ENCODE measurements at places on chromosomes 4 and X. TPM values are rescaled to one million over a fixed set of nuclear protein-coding genes. Genes with fewer than 3 reads are reported as not detected.

GRCh38 chr4:105414316-105414715 is 59.5 kb downstream of the PPA2 start:
- DNase-seq, result no peak

DNA sequence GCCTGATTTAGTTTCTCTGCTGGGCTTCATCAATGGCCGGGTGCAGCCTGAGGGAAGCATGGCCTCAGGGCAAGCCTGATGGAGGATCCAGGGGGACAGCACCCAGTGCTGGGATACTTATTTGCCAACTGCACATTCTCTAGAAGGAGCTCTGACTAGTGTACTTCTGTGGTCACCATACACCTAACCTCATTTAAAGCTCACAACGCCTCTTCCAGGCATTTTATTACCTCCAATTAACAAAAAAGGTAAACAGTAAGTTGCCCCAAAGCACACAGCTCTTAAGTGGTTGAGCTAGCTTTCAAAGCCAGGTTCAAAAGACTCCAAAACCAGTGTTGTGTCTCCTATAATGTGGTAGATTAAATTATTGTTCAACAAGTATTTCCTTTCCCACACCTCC is 26.8 kb upstream of the ATXN3L start:
- DNase-seq, result no peak

DNA sequence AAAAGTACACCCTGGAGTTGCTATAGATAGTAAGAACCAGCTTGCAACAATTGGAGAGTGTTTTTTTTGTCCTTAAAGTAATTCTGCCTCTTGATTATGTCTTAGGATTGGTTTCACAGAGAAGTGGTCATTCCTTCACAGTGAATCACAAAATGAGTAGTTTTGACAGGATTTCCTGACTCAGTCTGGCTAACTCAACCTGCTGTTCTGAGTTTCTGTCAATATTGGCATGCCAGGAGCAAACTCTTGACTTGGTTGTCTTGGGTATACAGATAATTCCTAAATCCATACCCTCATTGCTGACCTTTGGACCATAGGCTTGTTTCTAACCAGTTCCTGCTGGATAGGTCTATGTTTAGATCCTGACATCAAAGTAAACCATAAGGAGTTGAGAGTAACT is 9.4 kb downstream of the FHIP1A start:
- DNase-seq, result no peak

DNA sequence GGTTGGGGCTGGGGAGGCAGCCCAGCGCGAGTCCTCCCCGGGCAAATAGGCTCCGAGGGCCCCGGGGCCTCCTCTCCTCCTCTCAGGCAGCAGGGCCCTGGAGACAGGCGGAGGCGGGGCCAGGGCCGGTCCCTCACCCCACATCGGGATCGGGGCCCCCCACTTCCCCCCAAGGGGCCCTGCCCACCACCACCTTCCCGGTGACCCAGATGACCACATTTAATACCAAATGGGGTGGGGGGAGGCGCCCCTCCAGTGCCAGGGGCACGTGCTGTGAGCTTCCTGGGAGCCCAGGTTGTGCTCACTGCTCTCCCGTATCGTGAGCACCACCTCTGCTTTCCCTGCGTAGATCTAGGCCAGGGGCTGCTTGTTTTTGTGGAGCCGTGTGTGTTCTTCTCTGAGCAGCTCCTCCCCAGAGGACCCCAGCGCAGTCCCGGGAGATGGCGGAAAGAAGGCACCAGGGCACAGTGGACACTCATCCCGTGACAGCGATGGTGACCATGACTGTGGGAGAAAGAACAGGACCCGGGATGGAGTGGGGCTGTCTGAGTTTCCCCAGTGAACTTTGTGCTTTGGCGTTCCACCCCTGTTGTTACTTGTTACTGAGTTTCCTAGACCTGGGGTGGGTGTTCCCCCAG is 2.1 kb downstream of the PNMA6A start:
- no peak for DNase-seq

GRCh38 chrX:50202539-50202938 is 1.7 kb upstream of the AKAP4 start:
- no peak for DNase-seq

DNA sequence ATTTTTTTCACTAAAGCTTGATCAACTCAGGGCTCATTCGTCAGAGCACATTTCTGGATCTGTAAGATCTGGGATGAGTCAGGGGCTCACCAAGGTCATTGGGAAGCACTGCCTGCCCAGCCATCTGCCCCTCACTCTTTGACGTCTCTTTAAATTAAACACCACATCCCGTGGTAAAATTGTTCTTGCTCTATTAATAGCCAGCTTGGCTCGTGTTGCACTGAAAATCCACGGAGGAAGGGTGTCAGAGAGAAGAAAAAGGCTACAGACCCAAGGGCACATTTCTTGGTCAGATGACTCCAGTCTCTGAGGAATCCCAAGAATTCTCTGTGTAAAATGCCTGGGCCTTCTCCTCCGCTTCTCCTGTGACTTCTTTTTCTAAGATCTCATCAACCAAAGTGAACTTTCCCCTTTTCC is 45.7 kb upstream of the GATB start:
- no peak for DNase-seq

GRCh38 chrX:130831347-130831722 is 71.7 kb downstream of the ENOX2 start:
- DNase-seq, result no peak

The DAPP1 gene
- 0.85 TPM for polyA plus RNA-seq

The DCAF8L2 gene
- polyA plus RNA-seq, result not detected

The TRIM61 gene
- 3.8 TPM for polyA plus RNA-seq

The PNMA6A gene
- 7.0 TPM for polyA plus RNA-seq

The ZCCHC12 gene
- 1.4 TPM for polyA plus RNA-seq

The SCML1 gene
- 15.9 TPM for polyA plus RNA-seq

The STOX2 gene
- polyA plus RNA-seq, result 8.8 TPM
